ENCODE measurements at places on chromosomes 2 and 18.

- no peak for DNase-seq
Measured at GRCh38 chr18:6820314-6820713, 90.8 kb downstream of the ARHGAP28 start.

- no peak for DNase-seq
Measured at GRCh38 chr2:216064014-216064630, 17.5 kb downstream of the PECR start.

DNA sequence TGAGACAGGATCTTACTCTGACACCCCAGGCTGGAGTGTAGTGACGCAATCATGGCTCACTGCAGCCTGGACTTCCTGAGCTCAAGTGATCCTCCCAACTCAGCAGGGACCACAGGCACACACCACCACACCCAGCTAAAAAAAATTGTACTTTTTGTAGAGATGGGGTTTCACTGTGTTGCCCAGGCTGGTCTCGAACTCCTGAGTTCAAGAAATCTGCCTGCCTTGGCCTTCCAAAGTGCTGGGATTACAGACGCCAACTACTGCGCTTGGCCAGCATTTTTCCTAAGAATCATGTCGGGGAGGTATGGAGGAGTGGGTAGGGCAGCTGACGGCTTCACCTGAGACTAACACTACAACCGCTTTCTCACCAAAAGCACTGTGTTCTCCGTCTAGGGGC, 50.4 kb downstream of the CYP26B1 start:
- no peak for DNase-seq

DNA sequence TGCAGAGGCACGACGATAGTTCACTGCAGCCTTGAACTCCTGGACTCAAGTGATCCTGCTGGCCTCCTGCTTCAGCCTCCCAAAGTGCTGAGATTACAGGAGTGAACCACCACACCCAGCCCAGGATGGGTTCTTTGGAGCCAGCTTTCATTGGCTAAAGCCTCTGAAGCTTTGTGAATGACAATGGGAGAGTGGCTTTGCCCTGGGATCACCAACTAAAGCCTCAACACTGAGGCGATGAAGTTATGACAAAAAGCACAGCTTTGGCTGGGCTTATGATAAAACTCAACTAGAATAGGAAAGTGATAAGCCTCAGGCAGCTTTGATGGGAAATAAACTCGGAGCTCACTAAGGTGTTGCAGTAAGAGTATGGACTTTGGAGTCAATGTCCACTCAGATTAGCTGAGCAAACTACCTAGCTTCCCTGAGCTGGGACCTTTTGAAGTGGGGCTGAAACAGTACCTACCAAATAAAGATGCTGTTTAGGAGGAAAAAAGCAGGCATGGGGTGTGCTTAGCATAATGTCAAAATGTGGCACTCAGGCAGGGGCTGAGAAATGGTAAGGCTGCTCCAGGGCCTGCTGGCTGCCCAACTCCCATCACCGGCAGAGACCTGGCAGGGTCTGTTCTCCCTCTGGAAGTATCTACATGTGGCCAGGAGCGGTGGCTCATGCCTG, 4.3 kb downstream of the TMEM127 start:
- no peak for DNase-seq

DNA sequence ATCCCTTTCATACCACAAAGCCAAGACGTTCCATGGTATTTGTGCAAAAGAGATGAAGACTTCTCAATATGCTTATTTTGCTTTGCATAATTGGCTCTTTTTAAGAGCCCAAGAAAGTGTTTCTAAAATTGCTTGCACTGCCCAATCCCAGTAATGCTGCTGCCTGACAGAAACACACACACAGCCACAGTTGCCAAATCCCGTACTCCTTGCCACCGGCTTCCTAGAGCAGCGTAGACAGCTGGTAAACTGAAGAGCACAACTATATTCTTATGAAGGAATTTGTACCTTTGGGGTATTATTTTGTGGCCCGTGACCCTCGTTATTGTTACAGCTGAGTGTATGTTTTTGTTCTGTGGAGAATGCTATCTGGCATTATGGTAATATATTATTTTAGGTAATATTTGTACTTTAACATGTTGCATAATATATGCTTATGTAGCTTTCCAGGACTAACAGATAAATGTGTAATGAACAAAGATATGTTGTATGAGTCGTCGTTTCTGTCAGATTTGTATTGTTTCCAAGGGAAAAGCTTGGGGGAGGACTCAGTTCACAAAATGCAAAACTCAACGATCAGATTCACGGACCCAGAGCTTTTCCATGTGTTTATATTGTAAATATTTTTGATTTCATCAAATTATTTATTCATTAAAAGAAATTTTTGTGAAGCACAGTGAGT, 202.9 kb upstream of the RAB12 start:
- no peak for DNase-seq

GRCh38 chr2:178075006-178075326, 2.4 kb upstream of the PDE11A start:
- no peak for DNase-seq

DNA sequence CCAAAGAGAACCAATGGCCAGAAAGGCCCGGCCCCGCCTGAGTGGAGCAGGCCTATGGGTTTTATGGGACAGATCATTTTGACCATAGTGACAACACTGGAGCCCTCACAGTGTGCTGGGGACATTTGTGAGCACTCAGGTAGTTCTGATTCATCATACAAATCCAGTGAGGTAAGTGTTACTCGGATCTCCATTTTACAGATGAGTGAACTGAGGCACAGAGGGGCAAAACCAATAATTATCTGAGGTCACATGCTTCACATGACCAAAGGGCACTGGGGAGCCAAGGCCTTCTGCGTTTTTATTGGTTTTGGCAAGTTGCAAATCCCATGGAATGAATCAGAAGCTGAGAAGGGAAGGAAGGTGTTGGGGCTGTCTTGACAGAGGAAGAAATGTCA, 111.5 kb upstream of the MGAT5 start:
- no peak for DNase-seq

GRCh38 chr2:152499896-152500735, 165.1 kb downstream of the FMNL2 start:
- no peak for DNase-seq

- DNase-seq = no peak
Measured at GRCh38 chr2:39210846-39211245, 32.9 kb downstream of the CDKL4 start.

GRCh38 chr2:37283207-37283606, 41.4 kb downstream of the PRKD3 start:
- DNase-seq = peak; percentile 59

DNA sequence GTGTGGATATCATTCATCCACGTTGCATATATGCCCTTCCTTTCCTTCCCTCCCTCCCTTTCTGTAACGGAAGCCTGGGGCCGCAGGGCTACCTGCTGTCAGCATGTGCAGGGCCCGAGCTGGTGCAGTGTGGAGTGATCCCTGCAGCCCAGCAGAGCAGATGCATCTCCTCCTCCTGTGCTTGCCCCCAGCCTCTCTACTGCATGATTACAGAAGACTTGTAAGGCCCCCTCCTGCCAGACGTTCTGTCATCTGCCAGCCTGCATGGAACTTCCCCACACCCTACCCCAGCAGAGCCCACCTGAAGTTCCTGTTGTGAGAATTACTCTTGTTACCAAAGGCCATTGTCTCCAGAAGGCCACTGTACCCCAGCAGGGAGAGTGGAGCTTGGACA, 67.5 kb upstream of the FOSL2 start:
- DNase-seq = no peak

- no peak for DNase-seq
Measured at GRCh38 chr2:236656166-236656565, 86.5 kb downstream of the ACKR3 start.

DNA sequence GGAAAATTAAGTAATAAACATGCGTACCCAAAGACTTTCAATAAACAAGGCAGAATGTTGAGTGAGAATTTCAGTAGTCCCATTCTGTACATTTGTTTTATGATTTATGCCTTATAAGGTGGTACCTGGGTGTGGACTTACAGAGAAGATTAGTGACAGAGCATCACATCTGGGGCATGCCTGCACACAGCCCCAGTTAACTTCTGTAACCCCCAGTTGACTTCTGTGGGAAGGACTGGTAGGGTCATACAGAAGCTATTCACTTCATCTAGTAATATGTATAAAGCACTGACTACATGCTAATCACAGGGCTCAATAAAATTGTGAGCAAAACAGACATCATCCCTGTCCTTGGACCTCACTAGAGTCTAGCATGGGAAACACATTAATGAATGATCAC, 16.1 kb downstream of the MREG start:
- no peak for DNase-seq

DNA sequence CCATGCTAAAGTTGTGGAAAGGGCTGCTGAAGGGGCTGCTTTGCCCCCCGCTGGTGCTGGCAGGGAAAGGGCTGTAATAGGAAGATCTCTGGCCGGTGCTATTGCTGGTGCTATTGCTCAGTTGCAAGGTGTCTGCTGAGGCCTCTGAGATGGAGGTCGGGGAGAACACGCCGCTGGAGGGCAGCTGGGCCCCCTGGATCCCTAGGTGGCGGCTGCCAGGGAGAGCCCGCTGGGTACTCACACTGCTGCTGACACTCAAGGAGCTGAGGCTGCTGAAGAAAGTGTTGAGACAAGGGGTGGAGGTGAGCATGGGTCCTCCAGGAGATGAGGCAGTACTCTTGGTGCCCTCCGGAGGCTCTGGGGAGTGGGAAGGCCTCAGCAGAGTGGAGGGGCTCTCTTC, 4.2 kb downstream of the FOXI3 start:
- DNase-seq = no peak

DNA sequence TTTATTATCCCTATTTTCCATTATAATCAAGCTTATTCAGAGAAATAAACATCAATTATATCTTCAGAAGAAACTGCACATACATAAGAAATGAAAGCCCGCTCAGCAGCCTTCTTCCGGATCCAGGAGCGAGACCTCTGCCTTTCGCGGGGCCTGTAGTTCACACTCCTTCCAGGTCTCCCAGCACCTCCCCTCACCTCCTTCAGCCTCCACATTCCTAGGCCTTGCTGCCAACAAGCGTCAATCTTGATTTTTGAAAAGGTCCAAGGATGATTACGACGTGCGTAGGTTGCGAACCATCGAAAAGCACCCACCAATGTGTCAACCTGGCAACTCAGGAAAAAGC, 355 bp upstream of the KIDINS220 start:
- no peak for DNase-seq

GRCh38 chr18:26637324-26637723, 89.0 kb upstream of the KCTD1 start:
- DNase-seq = no peak

- no peak for DNase-seq
Measured at GRCh38 chr2:150985741-150986140, 275.9 kb downstream of the RBM43 start.

DNA sequence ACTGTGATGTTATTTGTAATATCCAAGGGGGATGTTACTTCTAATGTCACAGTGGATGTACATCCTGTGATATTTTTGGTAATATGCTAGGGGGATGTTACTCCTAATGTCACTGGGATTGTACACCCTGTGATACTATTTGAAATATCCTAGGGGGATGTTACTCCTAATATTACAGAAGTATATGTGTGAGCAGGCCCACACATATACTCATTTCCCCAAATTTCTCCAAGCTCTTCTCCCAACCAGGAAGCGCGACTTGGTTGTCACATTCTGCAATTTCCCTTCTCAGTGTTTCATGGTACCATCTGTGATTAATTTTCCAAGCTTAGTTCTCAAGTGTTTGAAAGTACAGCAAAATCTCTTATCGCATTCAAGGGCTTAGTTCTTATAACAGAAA, 29.5 kb upstream of the CHN1 start:
- no peak for DNase-seq

DNA sequence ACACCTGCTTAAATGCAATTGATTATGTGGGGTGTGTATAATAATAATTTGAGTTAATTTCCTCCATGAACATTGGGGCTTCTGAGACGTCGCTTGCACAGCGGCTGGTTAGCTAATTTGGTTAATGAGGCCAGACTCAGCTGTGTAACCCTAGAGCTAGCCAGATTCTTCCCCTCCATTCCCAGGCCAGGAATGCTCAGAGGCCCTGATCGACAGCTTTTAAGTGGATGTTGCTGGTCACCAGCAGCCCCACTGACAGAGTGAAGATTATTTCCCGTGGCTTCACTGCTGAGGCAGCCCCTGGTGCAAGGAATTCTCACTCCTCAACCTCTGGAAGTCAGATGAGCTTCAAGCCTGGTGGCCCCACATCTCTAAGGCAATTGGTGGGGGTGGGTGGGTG, 12.4 kb upstream of the EPAS1 start:
- no peak for DNase-seq

- peak; percentile 62 for DNase-seq
Measured at GRCh38 chr2:36556842-36557241, 41.1 kb downstream of the FEZ2 start.

GRCh38 chr2:166494140-166494624, at the start of gene SCN7A:
SCN7A (minus strand) TSS chr2:166494249; CDS start chr2:166477696, 16,553 bp downstream.
- DNase-seq = no peak

GRCh38 chr2:109345653-109346480, 216.9 kb downstream of the SH3RF3 start:
- DNase-seq = no peak

- DNase-seq = no peak
Measured at GRCh38 chr2:63071664-63072063, 21.0 kb downstream of the OTX1 start.

GRCh38 chr2:69995511-69995910, 34.1 kb upstream of the ASPRV1 start:
- no peak for DNase-seq

DNA sequence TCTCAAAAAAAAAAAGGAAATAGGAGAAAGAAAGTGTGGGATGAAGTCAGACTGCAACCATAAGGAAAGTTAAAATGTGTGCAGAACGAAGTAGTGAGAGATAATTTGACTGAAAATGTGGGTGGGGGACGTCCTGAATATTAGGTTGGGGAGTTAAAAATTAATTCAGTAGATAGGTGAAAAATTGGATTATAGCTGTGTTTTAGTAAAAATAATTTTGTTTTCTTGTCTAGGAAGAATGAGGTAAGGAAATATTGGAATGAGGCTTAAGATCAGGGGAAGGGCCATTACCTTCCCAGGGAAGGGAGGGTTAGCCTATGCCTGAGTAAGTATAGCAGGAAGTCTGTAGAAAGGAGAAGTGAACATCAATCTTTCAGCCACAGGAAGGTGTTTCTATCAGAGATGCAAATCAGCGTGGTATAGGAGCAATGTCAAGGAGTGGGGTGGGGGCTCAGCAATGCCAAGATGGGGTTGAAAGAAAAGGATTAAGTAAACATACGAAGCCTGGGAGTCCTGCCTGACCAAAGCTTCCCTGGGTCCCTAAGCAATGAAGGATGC, 250.9 kb downstream of the PIEZO2 start:
- DNase-seq = no peak

- DNase-seq = no peak
Measured at GRCh38 chr2:169073963-169074751, 4.8 kb downstream of the DHRS9 start.

GRCh38 chr18:7618891-7619442, 51.9 kb downstream of the PTPRM start:
- no peak for DNase-seq

DNA sequence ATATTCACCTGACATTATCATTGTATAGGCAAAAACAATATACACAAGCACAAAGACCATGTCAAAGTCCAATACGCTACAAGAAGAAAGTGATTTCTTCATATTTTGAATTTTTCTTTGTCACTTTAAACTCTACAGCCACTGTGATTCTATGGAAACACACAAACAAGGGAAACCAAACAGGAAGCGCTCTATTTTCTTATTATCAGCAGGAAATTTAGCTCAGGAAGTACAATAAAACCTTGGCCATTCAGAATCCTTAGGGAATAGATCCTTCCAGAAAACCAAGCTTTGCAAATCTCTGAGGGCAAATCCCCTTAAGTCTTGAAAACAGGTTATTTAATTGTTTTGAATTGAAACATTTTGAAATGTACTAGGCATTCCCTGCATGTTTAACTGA, 336.2 kb downstream of the EPHA4 start:
- no peak for DNase-seq

- no peak for DNase-seq
Measured at GRCh38 chr2:118593257-118593656, 254.2 kb downstream of the EN1 start.

Measured in fibroblast of skin of left biceps (primary cell).